Amygdala (tissue), 56 donors: ENCODE measurements at places on chromosomes 6 and 20.

GRCh38 chr6:117553142-117553541 lies 49.2 kb downstream of the GOPC start:
- DNase-seq: no peak

DNA sequence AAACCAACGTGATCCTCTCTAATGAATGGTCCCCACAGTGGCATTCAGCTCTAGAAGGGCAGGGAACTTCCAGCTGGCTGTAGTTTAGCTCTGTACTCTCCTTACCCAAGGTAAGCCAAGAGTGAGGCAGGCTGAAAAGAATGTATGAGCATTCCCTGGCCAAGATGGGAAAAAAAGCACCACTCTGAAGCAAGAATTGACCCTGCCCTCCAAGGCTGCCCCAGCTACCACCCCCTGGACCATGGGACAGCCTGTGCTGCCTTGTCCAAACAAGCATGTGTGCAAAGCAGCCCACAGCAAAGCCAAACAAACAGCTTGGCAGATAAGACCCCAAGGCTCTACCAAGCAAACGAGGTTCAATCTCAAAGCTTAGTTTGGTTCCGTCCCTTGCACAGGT lies 73.9 kb downstream of the GFOD1 start:
- DNase-seq: no peak

- DNase-seq: no peak
These were observed 42.2 kb downstream of the NFATC2 start for GRCh38 chr20:51500311-51500710.

GRCh38 chr6:1468126-1468525 lies 78.8 kb downstream of the FOXF2 start:
- no peak for DNase-seq

- DNase-seq: no peak
These were observed 568.9 kb upstream of the CITED2 start for GRCh38 chr6:139943391-139943790.

DNA sequence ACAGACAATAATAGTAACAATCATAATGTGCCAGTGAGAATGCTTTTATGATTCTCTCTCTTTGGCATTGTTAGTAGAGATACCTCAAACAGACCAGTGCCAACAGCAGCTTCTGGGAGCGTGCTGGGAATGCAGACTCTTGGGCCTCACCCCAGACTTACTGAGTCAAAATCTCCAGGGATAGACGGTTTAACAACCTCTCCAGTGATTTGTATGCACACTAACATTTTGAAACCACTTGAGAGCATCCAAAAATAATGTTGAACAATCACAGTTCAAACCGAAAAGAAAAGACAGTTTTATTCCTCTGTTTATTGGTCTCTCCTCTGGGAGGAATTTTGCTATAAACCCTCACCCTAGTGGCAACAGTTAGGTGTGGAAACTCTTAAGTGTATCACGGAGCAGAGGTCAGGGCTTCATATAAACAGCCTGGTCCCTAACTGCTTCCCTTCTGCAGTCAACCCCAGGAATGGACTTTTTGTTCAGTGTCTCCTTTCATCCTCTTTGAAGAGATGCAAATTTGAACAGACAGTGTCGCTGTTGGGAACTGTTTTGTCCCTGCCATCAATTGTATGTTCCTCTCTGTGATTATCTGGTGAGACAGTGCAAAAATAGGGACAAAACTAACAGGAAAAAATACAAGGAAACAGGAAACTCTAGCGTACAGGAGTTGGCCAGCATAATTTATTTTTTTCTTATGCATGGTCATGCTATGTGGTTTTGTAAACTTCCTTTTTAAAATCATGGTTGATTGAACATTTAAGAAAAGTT lies 162.4 kb upstream of the BTBD3 start:
- peak; percentile 21 for DNase-seq

DNA sequence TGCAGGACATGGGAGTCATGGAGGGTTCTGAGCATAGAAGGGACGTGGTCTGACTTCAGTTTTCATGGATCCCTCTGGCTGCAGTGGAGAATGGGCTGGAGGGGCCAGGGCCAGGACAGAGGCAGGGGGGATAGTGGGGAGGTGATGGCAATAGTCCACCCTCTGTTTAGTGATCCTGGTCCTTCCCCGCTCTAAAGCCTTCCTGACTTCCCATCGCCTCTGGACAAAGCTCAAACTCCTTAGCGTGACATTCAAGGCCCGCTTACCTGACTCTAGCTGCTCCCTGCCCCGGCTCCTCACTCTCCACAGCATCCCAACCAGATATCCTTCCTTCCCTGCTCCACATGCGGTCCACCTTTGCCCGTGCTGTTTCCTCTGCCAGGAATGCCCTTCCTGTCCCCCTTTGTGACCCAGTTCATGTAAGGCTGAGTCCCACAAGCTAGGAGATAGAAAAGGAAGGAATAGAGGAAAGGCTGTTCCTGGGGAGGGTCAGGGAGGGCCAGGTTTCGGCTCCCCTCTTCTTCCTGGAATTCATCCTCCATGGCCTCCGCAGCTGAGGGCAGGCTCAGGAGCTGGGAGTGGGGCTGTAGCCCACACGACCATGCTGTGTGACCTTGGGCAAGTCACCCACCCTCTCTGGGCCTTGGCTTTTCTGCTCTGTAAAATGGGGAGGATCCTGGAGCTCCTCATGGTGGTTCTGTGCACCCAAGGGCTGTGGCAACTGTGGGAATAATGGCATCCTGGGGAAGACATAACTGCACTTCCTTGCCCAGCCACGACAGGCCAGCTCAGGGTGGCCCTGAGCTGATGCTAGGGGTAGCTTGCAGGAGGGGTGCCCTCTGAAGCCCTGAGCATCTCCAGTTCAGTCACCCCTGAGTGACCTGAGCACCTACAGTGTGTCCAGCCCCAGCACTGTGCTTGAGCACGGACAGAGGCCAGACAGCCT lies 116.1 kb downstream of the CEBPB start:
- DNase-seq: no peak

GRCh38 chr6:39426073-39426456 lies 103.6 kb upstream of the KCNK16 start:
- no peak for DNase-seq

DNA sequence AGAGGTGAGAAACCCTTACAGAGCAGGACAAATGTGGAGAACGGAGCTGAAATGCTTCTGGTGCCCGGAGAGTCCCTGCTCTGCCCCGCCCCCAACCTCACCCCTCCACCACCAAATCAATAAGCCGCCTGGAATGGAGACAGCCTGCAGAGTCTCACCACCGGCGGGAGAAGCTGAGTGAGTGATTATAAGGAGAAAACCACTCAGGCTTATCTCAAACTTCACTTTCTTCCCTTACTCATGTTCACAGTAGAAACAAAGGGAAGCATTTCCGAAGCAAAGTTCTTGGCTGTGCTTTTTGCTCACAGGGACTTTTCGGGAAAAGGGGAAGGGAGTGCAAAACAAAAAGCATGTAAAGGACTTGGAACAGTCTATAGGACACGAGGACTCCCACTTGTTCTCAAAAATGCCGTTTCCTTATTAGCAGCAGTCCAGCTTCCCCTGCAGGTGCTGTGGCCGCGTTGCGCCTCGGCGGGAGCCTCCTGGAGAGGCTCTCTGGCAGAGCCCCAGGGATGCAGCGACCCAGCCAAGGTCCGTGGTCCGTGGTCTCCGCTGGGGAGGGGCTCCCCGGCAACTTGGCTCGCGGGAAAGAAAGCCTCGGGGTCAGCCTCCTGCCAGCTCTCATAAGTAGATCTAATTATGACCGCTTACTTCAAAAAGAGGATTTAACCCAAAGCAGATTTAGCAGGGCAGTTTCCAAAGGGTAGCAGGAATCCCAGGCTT lies 64.8 kb upstream of the TMEM30A start:
- DNase-seq: no peak

DNA sequence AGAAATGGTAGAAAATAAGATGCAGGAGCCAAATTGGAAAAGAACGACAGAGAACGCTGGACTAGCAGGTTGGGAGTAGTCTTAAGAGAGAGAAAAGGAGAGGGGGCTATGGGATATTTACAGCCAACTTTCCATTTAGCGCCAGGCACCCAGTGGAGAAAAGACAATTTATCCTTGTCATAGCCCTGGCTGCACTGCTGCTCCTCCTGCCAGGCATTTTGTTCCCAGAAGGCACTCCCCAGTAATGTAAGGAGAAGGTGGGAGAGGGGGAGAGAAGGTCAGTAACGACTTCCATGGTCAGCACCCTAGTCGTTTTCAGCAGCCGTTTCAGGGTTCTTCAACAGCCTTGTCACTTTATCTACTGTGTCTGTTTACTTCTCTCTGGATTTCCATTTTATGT lies 159.0 kb downstream of the TRMT11 start:
- DNase-seq: no peak

DNA sequence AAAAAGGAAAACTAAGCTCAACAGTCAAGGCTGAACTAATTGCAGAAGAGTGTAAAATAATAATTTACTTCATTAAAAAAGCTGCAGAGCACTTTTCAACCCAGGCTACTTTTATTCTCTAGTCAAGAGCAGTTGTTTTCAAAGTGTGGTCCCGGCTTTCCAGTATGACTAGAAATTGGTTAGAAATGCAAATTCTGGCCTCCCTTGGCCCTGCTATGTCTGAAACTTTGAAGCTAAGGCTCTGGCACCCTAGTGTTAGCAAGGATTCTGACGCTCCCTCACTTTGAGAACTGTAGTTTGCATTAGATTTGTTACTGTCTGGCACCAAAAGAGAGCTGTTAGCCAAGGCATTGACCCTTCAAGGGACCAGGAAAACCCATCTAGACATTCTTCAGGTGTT lies 9.5 kb upstream of the NXT1 start:
- DNase-seq: no peak

- DNase-seq: no peak
These were observed 70.8 kb downstream of the PSMG4 start for GRCh38 chr6:3329393-3330051.
